ENCODE measurements at places on chromosomes 16 and 17.

- DNase-seq, result no peak
Observed at GRCh38 chr17:81843713-81844326, 9.0 kb upstream of the PPP1R27 start.

- no peak for DNase-seq
Observed at GRCh38 chr17:68127914-68128313, 92.4 kb downstream of the KPNA2 start.

- no peak for DNase-seq
Observed at GRCh38 chr17:47847341-47848197, 3.4 kb downstream of the SP6 start.

DNA sequence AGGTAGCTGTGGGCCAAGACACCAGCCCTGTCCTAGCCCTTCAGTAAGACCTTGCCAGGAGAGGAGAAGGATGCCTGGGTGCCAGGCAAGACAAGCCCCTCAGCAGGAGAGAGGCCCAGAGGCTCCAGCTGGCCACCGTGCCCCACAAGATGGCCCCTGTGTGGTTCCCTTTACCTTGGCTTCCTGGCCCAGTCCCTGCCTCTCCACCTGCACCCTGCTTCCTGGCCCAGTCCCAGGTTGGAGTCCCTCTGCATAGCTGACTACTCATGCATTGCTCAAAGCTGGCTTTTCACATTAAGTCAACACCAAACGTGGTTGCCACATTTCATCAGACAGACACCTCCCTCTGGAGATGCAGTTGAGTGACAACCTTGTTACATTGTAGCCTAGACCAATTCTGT, 4.0 kb downstream of the SYNGR3 start:
- no peak for DNase-seq

DNA sequence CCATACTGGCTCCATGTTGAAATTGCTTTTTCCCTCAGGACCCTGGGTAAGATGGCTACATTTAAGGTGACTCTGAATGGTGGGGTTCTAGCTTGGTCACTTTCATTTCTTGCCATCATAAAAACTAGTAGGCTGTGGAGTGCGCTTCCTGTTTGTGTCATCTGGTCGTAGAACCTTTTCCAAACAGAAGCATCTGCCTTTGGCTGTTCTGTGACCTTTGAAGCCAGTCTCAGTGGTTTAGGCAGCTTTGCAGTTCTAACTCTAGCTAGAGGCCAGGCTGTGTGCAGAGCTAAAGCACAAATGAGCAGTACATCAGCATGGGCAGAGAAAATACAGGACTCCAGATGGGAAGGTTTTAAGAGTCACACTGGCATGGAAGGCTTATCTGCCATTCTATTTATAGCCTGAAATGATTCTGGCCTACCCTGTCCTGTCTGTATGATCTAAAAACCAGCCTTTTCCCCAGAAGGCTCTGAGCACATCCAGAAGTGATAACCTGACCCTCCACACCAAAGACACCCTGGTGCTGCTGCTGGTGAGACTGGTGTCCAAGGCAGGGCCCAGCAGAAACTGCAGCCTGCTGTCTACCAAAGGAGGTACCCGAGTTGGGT, 8.6 kb downstream of the ESRP2 start:
- DNase-seq, result no peak

- no peak for DNase-seq
Observed at GRCh38 chr17:36760425-36760824, 159.0 kb downstream of the MRM1 start.

GRCh38 chr17:45824901-45825492, 19.7 kb upstream of the SPPL2C start:
- DNase-seq, result no peak

- no peak for DNase-seq
Observed at GRCh38 chr16:88703486-88704309, 2.5 kb downstream of the RNF166 start.

DNA sequence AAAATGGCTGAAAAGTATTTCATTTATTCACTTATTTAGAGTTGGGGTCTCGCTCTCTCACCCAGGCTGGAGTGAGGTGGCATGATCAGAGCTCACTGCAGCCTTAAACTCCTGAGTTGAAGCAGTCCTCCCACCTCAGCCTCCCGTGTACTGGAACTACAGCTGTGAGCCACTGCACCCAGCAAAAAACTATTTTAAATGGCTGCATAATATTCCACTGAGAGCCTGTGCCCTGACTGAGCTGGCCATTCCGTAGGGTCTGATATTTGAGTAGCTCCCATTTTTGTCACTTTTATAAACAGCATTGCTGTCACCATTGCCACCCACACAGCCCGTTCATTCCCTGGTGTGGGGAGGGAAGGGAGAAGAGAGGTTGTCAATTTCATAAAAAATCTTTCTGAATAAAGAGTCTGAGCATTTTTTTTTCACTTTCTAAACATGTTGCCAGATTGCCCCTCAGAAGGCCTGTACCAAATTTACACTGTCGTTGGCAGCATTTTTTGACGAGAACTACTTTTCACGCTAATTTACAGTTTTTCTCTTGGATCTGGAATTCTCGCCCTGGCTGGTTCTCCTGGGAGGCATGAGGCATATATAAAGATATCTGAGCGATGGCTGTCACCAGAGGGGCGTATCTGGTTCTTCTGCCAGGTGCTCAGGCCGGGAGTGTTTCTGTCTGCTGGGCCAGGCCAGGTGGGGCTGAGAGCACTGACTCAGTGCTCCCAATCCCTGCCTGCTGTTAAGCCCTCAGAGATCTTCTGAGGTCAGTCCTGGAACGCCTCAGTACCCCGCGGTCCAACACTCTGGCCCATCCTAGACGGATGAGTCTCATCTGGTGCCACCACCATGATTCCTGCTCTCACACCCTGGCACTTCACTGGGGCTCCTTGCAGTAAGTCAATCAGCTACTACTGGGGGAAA, 7.2 kb upstream of the KIFC3 start:
- DNase-seq, result no peak

DNA sequence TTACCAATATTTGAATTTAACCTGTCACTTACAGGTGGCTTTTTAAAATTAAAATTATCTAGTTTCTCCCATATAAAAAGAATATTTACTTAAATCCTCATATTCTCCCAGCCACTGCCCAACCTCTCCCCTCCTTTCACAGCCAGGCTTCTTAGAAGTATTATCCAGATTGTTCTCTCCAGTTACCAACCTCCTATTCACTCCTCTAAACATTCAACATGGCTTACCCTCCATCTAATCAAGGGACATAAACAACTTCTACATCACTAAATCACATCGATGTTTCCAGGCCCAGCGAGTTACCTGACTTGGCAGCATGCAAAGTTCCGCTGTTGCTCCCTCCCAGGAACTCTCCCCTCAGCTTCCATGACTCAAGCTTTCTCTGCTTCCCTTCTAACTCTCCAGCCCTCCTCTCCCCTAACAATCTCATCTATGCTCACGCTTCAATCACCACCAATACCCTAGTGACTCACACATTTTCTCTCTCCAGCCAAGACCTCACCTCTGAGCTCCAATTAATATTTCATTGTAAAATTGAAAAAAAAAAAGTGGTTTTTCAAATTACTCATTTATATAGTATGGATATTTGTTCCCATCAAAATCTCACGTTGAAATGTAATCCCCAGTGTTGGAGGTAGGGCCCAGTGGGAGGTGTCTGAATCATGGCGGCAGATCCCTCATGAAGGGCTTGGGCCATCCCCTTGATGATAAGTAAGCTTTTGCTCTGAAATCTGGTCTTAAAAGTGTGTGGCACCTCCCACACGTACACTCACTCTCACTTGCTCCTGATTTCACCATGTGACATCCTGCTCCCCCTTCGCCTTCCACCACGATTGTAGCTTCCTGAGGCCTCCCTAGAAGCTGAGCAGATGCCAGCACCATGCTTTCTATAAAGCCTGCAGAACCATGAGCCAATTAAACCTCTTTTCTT, 88.5 kb downstream of the HELZ start:
- DNase-seq, result no peak

DNA sequence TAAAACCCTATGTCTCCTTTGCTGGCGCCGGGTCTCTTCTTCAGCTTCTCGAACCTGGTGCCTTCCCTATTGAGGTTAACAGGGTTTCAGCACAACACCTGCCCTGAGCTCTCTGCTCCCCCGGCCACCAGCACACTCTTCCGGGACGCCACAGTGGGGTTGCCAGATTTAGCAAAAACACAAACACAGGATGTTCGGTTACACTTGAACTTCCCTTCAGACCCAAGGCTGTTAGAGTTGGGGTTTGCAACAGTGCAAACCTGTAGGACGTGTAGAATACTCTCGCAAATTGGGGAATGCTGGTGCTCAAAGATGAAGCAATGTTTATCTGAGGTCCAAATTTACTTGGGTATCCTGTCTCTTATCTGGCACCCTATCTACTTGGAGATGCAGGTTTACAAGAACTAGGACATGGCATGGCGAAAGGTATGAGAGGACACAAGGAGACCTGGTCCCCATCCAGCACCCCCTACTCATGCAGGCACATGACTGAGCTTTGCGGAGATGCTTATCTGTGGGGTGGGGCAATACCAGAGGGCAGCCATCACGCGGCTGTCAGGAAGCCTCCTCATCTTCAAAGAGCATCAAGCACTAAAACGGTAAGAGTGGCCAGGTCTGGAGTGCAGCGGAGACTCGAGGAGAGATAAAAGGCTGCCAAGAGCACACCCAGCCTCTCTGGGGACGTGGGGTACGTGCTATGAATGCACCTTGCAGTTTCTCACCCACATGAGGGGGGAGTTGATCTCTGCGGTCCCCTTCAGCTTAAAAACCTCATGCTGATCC, 52.8 kb downstream of the SDK2 start:
- DNase-seq, result no peak

- DNase-seq, result no peak
Observed at GRCh38 chr17:76560036-76560876, 20.4 kb downstream of the PRCD start.

- DNase-seq, result no peak
Observed at GRCh38 chr16:12062343-12063003, 85.9 kb downstream of the SNX29 start.

GRCh38 chr17:17485420-17485819, 8.6 kb downstream of the MED9 start:
- DNase-seq, result no peak

- DNase-seq, result no peak
Observed at GRCh38 chr17:77829843-77830799, 128.4 kb upstream of the TNRC6C start.

- DNase-seq, result no peak
Observed at GRCh38 chr17:27206447-27206846, 87.5 kb upstream of the WSB1 start.

DNA sequence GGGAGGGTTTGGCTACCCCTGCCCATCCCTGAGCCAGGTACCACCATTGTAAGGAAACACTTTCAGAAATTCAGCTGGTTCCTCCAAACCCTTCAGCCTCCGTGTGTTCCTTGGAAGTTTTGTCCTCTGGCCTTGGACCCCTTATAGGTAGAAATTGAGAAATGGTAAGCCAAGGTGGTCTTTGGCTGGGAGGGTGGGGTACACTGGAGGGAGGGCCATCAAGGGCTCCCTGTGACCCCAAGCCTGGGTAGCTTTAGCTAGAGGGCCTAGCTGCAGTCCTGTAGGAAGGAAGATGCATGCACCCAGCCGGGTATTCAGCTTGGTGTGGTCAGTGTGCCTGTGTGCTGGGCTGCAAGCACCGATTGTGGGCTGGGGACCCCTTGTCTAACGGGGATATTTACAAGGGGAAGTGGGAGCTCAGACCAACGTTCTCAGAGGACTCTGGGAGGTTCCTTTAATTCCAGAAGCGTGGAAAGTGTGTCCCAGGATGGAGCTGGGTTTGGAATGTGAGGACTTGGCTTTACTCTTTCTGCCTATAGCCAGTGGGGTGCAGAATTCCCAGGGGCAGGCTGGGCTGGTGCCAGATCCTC, 6.8 kb downstream of the NAT9 start:
- no peak for DNase-seq

GRCh38 chr16:72110662-72111615, 17.3 kb downstream of the DHX38 start:
- no peak for DNase-seq

DNA sequence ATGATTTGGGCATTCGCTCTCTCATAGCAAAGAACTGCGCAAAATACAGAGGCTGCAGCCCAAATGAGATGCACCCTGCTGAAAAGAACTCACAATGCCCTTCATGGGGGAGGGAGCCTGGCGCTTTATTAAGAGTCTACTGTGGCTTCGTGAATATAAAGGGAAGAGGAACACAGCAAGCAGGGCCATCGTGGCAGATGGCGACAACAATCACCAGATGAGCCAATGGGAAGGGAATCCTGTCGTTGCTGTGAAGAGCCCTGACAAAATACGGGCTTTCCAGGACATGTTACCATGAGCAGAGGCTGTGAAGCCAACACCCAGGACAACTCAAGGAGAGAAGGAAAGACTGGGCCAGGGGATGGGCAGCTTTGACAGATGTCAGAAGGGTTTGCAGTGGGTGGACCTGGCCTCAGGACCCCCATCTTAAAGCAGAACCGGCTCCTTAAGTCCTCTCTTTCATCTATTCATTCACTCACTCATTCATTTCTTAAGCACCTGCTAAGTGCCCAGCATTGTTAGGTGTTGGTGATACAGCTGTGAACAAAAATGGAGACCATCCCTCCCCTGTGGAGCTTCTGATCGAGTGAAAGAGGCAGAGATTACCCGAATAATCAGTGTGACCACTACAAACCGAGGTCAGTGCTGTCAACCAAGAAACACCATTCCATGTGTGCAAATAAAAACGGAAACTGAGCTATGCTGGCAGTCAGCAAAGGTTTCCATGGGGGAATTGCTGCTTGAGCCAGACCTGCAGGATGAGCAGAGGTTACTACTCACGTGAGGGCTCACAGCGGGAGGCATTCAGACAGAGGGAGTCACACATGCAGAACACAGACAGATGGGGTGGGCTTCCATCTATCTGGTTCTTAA, 125.8 kb downstream of the DYNLRB2 start:
- no peak for DNase-seq

DNA sequence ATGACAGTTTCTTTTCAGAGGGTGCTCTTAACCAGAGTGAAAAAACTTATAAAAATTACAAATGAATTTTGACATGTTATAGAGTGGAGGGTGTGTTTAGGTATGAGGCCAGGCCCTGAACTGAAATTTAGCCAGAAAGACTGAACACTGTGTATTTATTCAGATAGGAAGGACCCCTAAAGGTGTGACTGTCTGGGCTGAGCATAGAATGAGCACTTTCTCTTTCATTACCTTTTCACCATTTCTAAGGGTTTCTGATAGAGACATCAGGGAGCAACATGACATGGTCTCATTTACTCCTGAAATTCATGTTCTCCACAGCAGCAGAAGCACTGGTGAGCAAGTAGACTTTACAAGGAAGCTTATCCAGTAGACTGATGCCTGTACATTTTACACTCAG, 32.9 kb downstream of the MRTFB start:
- no peak for DNase-seq

GRCh38 chr16:29720703-29721102, 25.1 kb downstream of the C16orf54 start:
- DNase-seq, result no peak

DNA sequence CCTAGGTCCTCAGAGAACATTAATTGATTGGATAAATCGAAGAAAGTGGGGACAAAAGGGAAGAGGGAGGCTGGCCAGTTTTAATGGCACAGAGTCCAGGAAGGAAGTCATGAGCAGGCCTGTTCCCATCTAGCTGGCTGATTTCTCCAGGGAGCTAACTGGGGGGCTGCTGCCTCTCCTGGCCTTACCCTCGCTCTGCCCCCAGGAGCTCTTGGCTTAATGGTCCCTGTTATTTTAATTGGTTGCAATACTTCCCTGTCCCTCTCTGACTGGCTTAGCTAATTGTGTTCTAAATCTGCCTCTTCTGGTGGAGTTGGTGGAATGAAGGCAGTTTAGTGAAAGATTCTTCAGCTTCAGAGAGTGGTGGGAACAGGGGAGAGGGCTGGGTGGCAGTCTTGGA, 61.4 kb downstream of the MGAT5B start:
- no peak for DNase-seq

- no peak for DNase-seq
Observed at GRCh38 chr17:7684851-7685532, 2.3 kb downstream of the TP53 start.

GRCh38 chr16:61581417-61582046, 454.7 kb downstream of the CDH8 start:
- no peak for DNase-seq
